KBM-7 (cell line): ENCODE measurements at places on chromosomes 3 and 15.

DNA sequence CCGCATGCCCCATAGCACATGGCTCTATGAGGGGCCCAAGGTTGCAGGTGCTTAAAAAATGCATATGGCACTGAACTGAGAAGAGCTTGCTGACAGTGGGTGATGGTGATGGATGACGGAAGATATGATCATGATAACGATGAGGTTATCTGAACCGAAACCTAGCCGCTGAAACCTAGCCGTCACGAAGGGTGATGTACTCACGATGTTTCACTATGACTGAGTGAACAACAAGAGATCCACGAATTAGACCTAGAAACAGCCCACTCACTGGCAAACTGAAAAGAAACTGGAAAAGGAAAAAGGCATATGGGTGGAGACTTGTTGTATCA, 57.6 kb upstream of the BCL6 start:
- no peak for DNase-seq

DNA sequence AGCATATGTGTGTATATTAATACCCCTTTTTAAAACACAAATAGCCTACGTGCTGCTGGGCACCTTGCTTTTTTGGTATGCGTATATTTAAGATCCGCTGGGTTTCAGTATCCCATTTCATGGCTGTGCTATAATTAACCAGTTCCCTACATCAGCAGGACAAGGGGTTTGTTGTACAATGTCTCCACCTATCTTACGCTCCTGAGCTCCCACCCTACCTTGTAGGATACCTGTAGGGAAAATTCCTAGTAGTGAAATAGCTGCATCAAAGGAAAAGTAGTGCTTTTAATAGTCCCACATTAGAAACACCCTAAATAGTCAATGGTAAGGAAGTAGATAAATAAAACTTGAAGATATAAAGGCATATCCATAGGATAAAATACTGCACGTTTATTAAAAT, 1.4 kb downstream of the MAP6D1 start:
- DNase-seq = peak; percentile 26

DNA sequence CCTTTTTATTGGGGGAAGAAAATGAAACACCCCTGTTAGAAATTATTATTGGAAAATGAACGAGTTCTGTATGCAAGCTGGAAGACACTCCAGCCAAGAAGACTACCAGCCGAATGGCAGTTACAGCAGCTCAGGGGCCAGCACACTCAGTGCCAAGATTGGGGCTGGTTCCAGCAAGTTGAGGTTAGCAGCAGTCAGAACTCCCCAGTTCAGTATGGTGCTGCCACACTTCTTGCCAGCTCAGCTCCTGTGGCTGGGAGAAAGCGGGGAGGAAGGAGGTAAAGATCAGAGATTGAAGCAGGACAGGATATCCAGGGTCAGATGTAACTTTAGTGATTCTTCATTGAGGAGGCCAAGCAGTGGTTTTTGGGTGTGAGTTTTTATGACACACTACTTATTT, 280.2 kb upstream of the NR2E3 start:
- no peak for DNase-seq

DNA sequence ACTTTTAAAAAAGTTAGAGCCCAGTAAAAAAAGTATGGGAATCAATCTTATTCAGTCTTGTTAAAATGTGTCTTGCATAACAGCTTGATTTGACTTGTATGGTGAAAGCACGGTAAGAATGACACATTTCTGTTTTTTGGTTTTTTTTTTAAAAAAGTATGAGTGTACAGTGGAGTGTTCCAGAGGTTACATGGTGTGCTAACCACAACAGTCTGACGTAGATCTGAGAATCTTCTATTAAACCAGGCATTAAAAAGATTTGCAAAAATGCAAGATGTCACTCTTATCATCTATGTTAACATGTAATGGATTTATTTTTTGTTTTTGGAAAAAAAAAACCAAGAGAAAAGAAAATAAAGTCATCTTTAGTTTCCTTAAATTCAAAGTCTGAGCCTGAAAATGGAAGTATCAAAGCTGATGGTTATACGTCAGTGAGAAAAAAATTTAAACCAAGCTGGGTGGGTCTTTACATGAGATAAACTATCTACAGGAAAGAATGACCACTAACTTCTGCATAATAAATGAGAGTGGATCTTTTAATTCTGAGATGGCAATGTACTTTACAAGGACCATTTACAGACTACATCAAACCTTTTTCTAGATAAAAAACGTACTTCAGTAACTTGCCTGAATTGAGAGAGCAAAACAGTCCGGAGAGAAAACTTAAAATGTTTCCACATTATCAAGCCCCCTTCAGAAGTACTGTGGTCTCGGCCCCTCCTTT, 1.6 kb downstream of the GABPB1 start:
- peak; percentile 50 for DNase-seq

GRCh38 chr3:6132684-6133432, 728.1 kb upstream of the GRM7 start:
- no peak for DNase-seq

GRCh38 chr3:185630182-185630622, 44.1 kb downstream of the SENP2 start:
- no peak for DNase-seq

- peak; percentile 70 for DNase-seq
Observed at GRCh38 chr3:11060500-11061251, 68.1 kb downstream of the SLC6A1 start.

DNA sequence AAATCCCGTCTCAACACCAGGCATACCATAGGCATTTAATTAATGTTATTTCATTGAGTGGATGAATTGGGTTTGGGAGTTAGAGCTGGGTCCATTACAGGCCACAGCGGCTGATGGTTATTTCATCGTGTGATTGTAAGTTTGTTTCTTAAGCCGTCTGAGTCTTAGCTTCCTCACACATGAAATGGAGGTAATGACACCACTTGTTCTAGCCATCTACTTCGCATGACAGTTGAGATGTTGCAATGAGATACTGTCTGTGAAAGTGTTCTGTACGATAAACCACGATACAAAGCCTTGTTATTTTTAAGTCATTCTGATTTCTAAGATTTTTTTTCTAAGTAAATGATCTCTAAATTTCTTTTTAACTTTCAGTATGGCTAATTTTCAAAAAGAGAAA, 8.6 kb upstream of the TP63 start:
- DNase-seq = no peak

DNA sequence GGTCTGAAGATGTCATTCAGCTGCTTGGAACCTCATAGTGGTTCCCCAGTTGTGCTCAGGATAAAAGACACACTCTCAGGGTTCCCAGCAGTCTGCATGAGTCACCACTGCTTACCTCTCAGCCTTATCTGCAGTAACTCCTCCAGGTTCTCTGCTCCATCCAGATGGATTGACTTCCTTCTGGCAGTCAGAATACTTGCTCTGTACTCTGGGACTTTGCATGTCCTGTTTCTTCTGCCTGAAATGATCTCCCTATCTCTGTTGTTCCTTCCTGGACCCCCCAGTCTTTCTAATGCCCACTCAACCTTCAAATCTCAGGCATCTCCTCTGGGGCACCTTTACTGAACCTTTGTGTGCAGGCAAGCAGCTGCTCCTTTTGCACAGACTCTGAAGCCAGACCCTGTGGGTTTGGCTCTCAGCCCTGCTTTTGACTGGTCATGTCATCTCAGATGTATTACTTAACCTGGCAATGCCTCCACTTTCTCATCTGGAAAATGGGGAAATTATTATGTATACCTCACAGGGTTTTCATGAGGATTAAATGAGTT, 38.4 kb downstream of the ITPR1 start:
- peak; percentile 62 for DNase-seq

GRCh38 chr15:67100801-67101581, 35.6 kb downstream of the SMAD3 start:
- DNase-seq = no peak

- peak; percentile 99 for DNase-seq
Observed at GRCh38 chr3:52253314-52254304, 8.1 kb downstream of the PPM1M start.

DNA sequence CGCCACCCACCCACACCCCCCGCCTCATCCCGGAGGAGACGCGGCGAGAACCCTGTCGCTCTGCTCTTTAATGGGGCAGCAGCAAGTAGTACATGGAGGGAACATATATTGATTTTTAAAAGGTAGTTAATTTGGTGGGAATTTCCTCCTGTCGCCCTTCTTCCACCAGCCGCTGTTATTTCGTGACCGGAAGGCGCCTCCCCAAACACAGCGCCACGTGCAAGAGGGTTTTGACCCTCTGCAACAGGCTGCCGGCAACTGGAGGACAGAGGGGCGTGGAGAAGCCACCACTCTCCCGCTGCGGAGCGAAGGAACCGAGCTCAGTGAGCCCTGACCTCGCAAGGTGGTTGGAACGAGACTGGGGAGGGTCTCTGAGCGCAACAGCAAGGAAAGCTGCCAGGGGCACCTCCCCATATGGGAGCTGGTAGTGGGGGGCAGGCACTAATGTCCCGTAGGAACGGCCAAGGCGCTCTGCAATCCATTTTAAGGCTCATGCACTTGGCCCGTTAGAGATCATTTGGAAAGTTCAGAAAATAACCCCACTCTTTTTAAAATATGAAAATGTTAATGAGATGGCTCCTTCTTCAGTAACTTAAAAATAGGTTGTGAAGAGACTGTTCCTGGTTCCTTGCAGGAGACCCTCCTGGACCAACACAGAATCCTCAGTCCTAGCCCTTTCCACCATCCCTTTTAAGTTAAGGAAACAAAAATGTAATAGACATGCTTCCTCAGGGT, 4.3 kb downstream of the ONECUT1 start:
- no peak for DNase-seq

GRCh38 chr15:58434334-58434875, 2.6 kb downstream of the LIPC start:
- no peak for DNase-seq

- no peak for DNase-seq
Observed at GRCh38 chr3:87414271-87414670, 137.9 kb upstream of the POU1F1 start.

DNA sequence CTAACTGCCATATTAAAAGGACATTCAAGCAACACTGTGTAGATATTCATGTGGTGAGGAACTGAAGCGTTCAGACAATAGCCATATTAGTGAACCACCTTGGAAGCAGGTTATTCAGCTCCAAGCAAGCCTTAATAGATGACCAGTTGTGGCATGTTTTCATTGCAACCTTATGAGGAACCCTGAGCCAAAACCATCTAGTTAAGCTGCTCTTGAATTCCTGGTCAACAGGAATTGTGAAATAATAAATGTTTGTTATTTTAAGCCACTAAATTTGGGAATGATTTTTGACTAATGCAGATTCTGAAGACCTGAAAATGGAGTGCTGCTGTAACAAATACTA, 73.0 kb downstream of the SPRED1 start:
- no peak for DNase-seq

DNA sequence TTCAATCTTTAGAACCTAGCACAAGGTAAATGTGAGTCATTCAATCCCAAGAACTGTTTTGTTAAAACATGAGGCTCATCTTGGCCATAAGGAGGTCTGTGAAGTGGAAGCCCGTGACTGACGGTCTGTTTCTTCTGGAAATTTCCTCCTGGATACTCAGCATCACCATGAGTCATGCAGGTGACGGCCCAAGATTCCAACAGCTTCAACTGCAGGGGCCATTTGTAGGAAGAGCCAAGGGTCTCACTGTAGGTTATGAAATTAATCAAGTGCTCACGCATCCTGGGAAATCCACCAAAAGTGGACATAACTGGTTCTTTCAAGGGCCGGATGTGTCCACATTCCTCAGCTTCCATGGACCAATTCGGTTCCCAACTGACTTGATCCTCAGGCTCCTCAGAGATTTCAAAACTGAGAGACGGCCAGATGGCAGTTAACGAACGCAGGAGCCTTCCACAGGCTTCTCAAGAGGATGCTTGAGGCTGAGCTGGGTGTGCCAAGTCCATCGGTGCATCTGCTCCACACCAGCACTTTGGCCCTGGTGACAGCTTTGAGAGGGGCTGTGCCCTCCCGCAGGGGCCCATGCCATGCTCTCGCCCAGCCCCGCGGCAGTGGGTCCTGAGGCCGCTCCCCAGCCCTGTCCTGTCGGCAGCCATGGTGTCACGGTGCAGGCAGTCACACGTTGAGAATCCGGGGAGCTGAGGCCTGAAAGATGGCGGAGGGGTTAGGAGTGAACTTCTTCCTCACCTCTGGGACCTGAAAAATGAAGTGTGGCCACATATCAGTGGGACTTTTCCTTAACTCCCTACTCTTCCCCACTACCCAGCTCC, 8.5 kb downstream of the MAP6D1 start:
- DNase-seq = no peak

DNA sequence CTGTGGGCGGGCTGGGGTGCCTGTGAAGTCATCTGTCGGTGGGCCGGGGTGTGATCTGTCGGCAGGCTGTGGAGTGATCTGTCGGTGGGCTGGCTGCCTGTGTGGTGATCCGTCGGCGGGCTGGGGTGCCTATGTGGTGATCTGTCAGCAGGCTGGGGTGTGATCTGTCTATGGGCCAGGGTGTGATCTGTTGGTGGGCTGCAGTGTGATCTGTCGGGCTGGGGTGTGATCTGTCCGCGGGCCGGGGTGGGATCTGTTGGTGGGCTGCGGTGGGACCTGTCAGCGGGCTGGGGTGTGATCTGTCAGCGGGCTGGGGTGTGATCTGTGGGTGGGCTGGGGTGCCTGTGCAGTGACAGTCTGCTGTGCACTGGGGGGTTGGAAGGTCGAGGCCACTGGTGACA, 204.5 kb downstream of the XXYLT1 start:
- DNase-seq = no peak
